Nephron progenitor cell (in vitro differentiated cells): ENCODE measurements at places on chromosomes 3 and 15.

GRCh38 chr3:27888562-27888961 is 166.4 kb upstream of the EOMES start:
- H3K4me1 ChIP-seq: no peaks in the 10 kb centered on the region
- DNase-seq: no peak
- no peak overlapping the region for H3K4me3 ChIP-seq
- peaks cover 12% of the 10 kb centered on the region for H3K36me3 ChIP-seq
- H3K27me3 ChIP-seq: peaks cover 40% of the 10 kb centered on the region

- peaks cover 6% of the 10 kb centered on the region for H3K27me3 ChIP-seq
Measured at GRCh38 chr15:66884661-66885237, 180.7 kb upstream of the SMAD3 start.

GRCh38 chr15:33894193-33894592 is 74.1 kb upstream of the CHRM5 start:
- peak overlapping the region; percentile 36 for H3K27ac ChIP-seq
- H3K36me3 ChIP-seq: no peaks in the 10 kb centered on the region
- H3K4me1 ChIP-seq: peaks cover 26% of the 10 kb centered on the region
- no peak overlapping the region for H3K4me3 ChIP-seq

DNA sequence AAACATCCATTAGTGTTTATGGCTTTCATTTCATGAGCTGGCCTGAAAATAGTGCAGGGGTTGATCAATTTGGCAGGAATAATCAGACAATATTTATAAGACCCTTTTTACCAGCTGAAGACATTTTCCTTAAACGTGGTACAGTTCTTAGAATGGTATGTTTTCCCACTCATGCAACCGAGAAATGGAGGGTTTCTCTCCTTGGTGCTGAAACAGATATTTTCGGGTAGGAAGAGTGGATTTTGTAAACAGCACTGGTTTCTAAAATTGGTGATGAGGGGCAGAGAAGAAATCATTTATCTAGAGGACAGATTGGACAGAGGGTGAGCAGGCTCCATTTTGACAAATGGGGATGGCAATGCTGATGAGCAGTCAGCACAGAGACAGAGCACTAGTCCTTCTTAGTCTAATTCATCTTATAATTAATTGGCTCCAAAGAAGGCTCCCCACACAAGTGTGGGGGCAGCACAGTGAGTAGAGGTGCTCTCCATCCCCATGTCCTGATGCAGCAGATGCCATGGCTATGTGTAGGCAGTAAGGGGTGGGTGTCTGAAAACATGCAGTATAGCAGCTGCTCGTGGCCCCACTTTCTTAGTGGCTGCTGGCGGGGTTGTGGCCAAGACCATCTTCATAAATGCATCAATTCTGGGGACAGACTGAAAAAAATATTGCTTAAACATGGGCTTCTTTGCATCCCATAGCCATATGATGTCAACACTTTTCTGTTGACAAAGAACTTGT is 18.1 kb upstream of the SLC7A14 start:
- no peak overlapping the region for H3K4me3 ChIP-seq
- H3K4me1 ChIP-seq: no peaks in the 10 kb centered on the region
- DNase-seq: no peak
- H3K27me3 ChIP-seq: peaks cover 3% of the 10 kb centered on the region

DNA sequence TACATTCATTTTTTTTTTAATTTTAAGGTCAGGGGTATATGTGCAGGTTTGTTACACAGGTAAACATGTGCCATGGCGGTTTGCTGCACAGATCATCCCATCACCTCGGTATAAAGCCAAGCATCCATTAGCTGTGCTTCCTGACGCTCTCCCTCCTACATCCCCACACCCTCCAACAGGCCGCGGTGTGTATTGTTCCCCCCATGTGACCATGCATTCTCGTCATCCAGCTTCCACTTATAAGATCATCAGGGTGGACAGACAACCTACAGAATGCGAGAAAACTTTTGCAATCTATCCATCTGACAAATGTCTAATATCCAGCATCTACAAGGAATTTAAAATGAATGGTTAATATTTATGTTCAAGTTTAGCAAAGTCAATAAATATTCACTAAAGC is 19.4 kb downstream of the ILDR1 start:
- peaks cover 8% of the 10 kb centered on the region for H3K27me3 ChIP-seq
- no peak overlapping the region for H3K27ac ChIP-seq

GRCh38 chr3:30775040-30775439 is 119.4 kb downstream of the GADL1 start:
- no peak for DNase-seq
- no peak overlapping the region for H3K27ac ChIP-seq
- H3K36me3 ChIP-seq: no peaks in the 10 kb centered on the region
- H3K4me3 ChIP-seq: no peak overlapping the region

DNA sequence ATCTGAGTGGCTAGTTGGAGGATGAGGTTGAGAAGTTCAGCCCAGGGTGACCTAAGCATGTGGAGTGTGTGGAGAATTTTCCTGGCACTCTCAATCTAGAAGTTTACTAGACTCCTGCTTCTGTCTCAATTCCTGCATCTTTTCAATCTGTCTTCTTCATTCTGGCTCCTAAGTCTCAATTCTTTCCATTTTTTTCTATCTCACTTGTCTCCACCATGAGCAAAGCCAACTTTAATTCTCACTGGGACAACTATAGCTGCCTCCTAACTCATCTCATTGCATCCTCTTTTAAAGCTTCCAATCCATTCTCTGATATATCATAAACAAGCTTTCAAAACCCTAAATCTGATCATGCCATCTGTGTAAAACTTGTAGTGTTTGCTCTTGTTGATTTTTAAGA is 569.3 kb downstream of the NAALADL2 start:
- H3K27ac ChIP-seq: no peak overlapping the region
- no peak for DNase-seq
- H3K36me3 ChIP-seq: no peaks in the 10 kb centered on the region
- H3K4me1 ChIP-seq: no peaks in the 10 kb centered on the region

DNA sequence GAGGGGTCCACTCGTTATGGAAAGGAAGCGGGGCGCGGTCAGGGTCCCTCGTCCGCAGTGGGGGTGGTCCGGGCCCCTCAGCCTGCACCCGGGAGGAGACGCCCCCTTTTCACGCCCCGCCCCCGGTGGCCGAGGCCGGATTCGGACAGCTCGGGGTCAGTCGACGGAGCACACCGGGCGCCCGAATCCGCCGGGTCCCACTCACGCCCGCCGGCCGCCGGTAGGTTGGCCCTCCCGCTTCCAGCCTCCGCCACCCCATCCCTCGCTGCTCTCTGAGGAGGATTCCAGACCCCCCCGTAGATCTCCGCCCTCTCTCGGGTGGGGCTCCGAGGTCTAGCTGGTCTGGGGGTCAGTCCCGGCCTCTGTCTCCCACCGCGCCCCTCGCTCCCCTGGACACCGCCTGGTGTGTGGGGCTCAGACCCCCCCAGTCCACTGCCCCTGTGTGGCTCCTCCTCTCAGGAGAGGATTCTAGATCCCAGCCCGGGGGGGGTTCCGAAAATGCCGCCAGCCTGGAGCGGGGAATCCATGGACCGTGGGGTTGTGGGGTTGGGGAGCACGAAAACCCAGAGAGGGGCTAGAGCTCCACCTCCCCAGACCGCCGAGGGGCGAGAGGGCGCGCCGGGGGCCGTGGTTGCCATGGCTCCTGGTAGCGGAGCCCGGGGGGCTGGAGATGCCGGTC is 725 bp downstream of the CHL1 start:
- H3K4me1 ChIP-seq: peaks cover 6% of the 10 kb centered on the region
- peaks cover 38% of the 10 kb centered on the region for H3K27me3 ChIP-seq
- H3K36me3 ChIP-seq: no peaks in the 10 kb centered on the region
- H3K4me3 ChIP-seq: peak overlapping the region; percentile 85

DNA sequence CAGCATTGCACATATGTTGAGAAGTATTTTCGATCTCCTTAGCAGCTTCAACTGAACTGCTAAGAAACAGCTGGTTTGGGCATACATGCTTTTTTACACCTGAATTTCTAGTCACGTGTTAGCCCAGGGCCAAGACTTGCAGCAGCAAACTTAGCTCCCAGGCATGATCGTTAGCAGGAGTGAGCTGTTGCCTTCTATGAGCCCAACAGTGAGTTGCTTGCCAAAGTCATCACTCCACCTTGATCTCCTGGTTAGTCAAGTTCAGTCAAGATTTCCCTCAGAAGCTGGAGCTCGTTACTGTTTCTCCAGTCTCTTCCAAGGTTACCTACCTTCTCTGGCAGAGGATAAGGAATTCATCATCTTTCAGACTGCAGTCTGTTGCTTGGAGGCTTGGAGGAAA is 100.4 kb upstream of the SEMA6D start:
- DNase-seq: no peak
- no peaks in the 10 kb centered on the region for H3K36me3 ChIP-seq
- H3K4me1 ChIP-seq: peaks cover 33% of the 10 kb centered on the region
